ENCODE measurements at places on chromosomes 12 and 14.

- no peaks in the 10 kb centered on the region for H3K4me1 ChIP-seq
- H3K27ac ChIP-seq: no peak overlapping the region
- no peak overlapping the region for H3K4me3 ChIP-seq
- no peaks in the 10 kb centered on the region for H3K36me3 ChIP-seq
- DNase-seq: no peak
- peaks cover 14% of the 10 kb centered on the region for H3K27me3 ChIP-seq
Observed at GRCh38 chr14:99345472-99345871, 73.5 kb upstream of the BCL11B start.

DNA sequence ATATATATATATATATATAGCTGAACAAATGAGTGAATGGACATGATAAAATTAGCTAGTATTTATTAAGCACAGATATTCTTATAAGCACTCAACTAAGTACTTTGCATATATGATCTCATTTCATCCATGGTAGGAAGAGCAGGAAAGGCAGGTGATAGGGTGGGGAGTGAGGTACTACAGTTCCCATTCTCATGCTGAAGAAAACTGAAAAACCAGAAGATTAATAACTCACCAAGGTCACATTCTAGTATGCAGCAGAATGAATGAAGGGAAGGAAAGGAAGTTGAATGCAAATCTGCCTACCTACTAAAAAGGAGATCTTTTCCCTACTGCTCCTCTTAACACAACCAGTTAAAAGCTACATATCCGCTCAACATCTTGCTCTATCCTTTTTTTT lies 298.1 kb upstream of the TMPO start:
- no peaks in the 10 kb centered on the region for H3K27me3 ChIP-seq
- H3K4me1 ChIP-seq: no peaks in the 10 kb centered on the region
- DNase-seq: no peak
- H3K27ac ChIP-seq: no peak overlapping the region
- no peak overlapping the region for H3K4me3 ChIP-seq

GRCh38 chr12:132341318-132342050 lies 12.1 kb upstream of the GALNT9 start:
- H3K36me3 ChIP-seq: no peaks in the 10 kb centered on the region
- no peaks in the 10 kb centered on the region for H3K4me1 ChIP-seq
- H3K27me3 ChIP-seq: peaks cover 92% of the 10 kb centered on the region
- H3K4me3 ChIP-seq: no peak overlapping the region

GRCh38 chr14:38302034-38302433 lies 46.1 kb upstream of the CLEC14A start:
- no peak overlapping the region for H3K4me3 ChIP-seq
- no peak for DNase-seq
- no peak overlapping the region for H3K27ac ChIP-seq
- H3K36me3 ChIP-seq: no peaks in the 10 kb centered on the region

DNA sequence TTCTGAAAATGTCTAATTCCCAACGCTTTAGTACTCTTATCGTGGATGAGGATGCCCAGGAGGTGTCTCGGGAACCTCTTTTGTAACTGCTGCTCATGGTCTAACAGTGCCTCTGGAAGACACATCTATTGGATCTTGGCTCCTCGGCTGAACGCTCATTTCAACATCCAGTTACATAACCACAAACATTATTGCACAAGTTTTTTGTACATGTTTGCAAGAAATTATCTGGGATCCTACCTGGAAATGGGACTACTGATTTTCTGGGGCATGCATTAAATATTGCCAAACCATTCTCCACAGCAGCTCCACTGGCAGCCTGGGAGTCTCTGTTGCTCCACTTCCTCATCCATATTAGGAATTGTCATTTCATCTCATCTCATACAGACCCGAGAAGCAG lies 117.5 kb upstream of the EVL start:
- no peak overlapping the region for H3K4me3 ChIP-seq
- no peak overlapping the region for H3K27ac ChIP-seq
- no peak for DNase-seq
- peaks cover 25% of the 10 kb centered on the region for H3K4me1 ChIP-seq
- peaks cover 7% of the 10 kb centered on the region for H3K36me3 ChIP-seq

- no peak for DNase-seq
- no peak overlapping the region for H3K27ac ChIP-seq
- H3K4me3 ChIP-seq: no peak overlapping the region
- no peaks in the 10 kb centered on the region for H3K36me3 ChIP-seq
Observed at GRCh38 chr12:79927772-79928474, 7.0 kb downstream of the PPP1R12A start.

DNA sequence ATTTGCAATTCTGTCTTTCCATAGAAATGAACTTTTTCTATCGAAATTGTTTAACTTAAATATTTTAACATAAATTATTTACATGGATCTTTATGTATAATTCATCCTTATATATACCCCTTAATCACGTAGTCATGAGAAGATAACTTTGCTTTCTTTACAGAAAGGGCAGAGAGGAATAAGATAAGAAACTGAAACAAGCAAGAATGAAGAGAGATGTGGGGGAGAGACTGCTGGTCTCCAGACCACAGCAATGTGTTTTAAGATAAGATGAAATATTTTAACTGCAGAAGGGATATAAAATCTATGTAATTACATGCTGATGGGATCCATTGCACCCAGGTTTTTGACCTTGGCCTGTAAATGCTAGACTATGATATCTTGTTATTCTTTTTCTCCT lies 34.7 kb upstream of the DNM1L start:
- peaks cover 67% of the 10 kb centered on the region for H3K36me3 ChIP-seq
- no peak for DNase-seq
- H3K4me3 ChIP-seq: no peak overlapping the region
- H3K27ac ChIP-seq: no peak overlapping the region
- H3K27me3 ChIP-seq: no peaks in the 10 kb centered on the region
- no peaks in the 10 kb centered on the region for H3K4me1 ChIP-seq

GRCh38 chr14:100221533-100222223 lies 17.3 kb upstream of the YY1 start:
- H3K4me1 ChIP-seq: peaks cover 23% of the 10 kb centered on the region
- H3K36me3 ChIP-seq: no peaks in the 10 kb centered on the region
- no peaks in the 10 kb centered on the region for H3K27me3 ChIP-seq
- H3K4me3 ChIP-seq: peak overlapping the region; percentile 62
- H3K27ac ChIP-seq: peak overlapping the region; percentile 52

DNA sequence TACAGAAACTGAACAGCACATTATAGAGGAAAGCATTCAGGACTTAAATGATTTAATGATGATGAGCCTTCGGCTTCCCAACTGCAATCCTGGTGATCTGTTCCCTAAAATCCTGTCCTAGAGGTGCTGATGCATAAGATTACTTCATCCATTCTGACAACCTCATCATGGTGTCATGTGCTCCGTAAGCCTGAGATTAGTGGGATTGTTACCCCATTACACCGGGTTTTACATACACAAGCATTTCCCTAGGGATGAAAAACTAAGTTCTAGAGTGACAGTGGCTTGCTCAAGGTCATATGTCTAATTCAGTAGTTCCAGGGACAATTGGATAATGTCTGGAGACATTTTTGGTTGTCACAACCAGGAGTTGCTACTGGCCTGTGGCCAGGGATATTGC lies 2.5 kb upstream of the RNASE13 start:
- no peaks in the 10 kb centered on the region for H3K36me3 ChIP-seq
- peak overlapping the region; percentile 88 for H3K27ac ChIP-seq
- H3K4me3 ChIP-seq: no peak overlapping the region

- no peaks in the 10 kb centered on the region for H3K36me3 ChIP-seq
- H3K27ac ChIP-seq: no peak overlapping the region
- no peak for DNase-seq
- no peaks in the 10 kb centered on the region for H3K27me3 ChIP-seq
- H3K4me3 ChIP-seq: no peak overlapping the region
- H3K4me1 ChIP-seq: peaks cover 68% of the 10 kb centered on the region
Observed at GRCh38 chr12:11678781-11679180, 29.3 kb downstream of the ETV6 start.
